CD4-positive, alpha-beta T cell treated with Interleukin-21 for 1 hour (primary cell): ENCODE measurements at places on chromosomes 5 and 9.
A peak's percentile ranks its signal among the peaks of the same experiment; 100 is the strongest.

DNA sequence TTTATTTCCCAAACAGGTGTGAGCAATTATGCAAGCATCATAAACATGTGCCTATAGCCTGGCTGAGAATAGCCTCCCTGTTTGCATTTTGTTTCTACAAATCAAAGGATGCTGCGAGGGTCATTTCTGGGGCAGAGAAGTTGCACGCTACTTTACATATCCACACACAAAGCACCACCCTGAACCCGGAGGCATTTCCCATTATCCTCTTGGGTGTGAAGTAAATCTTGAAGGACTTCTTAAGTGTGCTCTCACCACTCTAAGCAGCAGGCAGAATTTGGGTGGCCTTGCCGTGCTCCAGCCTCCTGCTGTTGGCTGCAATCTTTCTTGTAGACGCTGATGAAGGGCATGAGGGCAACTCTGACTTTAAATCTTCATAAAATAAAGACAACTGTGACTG is 124.0 kb upstream of the TLE4 start:
- no peak for DNase-seq

GRCh38 chr9:130664251-130665028 is at the start of gene PRDM12:
TSS of gene PRDM12 (plus strand) at chr9:130664594. CDS start at chr9:130664654, 60 bp downstream.
- DNase-seq = no peak

GRCh38 chr5:178113141-178113787 is at the start of gene N4BP3:
TSS of gene N4BP3 (plus strand) at chr5:178113532. CDS start at chr5:178119584, 6,052 bp downstream.
- DNase-seq = peak; percentile 83

- DNase-seq = no peak
Measured at GRCh38 chr5:171850324-171850947, 64.8 kb downstream of the SMIM23 start.

- no peak for DNase-seq
Measured at GRCh38 chr5:56467176-56467717, 234.1 kb upstream of the ANKRD55 start.

DNA sequence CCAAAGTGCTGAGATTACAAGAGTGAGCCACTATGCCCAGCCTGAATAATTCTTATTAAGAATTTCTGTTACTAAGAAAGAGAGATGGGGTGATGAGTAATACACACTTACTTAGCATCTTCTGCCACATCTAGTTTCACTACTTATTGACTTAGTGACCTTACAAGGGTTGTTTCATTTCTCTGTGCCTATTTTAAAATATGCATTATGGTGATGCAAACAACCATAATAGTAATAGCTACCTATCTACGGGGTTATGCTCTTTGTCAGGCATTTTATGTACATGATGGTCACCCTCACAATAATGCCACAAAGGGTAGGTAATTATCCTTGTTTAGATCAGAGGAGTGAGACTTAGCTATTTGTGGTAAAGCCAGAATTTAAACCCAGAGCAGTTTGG is 499.0 kb upstream of the SGCD start:
- DNase-seq = no peak
